H9 (cell line): ENCODE measurements at places on chromosomes 2 and 18. TPM values are rescaled to one million over a fixed set of nuclear protein-coding genes. Genes with fewer than 3 reads are reported as not detected.

- no peak for DNase-seq
These were observed at the start of gene LYG2 for GRCh38 chr2:99255491-99256318. Gene LYG2 (minus strand): TSS chr2:99255666. CDS start chr2:99254260, 1,406 bp downstream.

CCDC148 gene
- 1.1 and 1.5 TPM in 2 replicates for total RNA-seq

CHAC2 gene
- total RNA-seq = 10.7 and 11.3 TPM in 2 replicates

TTN gene
- 0.59 and 0.70 TPM in 2 replicates for total RNA-seq

DNA sequence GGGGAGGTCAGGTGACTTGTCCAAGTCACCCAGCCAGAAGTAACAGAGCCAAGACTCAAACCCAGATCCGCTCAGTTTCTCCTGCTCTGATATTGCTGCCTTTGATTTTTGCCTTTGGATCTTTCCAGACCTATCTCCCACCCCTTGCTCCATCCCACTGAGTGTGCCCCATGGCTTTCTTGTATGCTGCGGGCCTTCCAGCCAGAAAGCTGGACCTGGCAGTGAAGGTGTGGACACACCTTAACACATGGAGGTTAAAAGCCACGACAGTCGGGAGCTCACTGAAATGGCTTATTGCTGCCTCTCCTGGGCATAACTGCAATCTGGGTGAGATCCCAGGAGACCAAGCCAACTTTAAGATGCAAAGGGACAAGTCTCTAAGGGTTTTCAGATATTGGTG is 86.7 kb downstream of the LONRF2 start:
- DNase-seq = no peak

- no peak for DNase-seq
These were observed 705.1 kb upstream of the GCFC2 start for GRCh38 chr2:76415821-76416220.

DNA sequence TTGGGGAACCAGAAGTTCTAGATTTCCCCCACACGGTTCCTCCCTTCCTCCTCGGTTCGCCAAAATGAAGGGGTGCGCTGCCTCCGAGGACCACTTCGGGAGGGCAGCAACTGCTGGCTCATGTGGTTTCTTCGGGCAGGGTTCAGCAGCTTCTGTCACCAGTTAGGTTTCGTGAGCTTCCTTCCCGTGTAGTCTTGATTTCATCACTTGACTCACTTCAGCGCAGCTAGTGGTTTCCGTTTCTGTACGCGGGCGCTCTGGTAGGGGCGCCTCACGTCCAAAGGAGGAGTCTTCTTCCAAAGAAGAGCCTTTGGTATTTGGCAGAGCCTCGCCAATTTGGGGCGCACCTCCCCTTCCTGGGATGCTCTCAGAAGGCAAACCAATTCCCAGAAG is 485 bp upstream of the GALNT3 start:
- peak; percentile 65 for DNase-seq

ALPP gene
- 0.15 and 0.20 TPM in 2 replicates for total RNA-seq

DNA sequence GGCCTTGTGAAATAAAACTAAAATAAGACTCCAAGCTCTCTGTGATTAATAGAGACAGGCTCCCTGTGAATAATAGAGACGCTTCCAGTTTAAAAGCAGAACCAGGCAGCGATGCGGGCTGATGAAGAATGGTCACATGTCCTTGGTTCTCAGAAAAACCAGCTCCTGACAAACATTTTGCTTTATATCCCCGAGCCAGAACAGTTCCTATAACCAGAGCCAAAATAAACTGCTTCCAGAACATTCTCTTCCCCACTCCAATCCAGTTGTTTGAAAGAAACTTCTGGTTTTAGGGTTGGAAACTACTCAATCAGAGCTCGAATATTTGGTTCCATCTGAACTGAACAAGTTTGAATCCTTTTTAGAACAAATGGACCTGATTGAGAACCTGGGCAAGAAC is 213.7 kb downstream of the TSN start:
- DNase-seq = no peak

GRCh38 chr2:78162202-78162601 is 640.0 kb upstream of the LRRTM4 start:
- DNase-seq = no peak

- DNase-seq = no peak
These were observed 258.3 kb upstream of the POU3F3 start for GRCh38 chr2:104595576-104595975.

GRCh38 chr18:11857177-11857887 is 6.1 kb downstream of the CHMP1B start:
- DNase-seq = peak; percentile 61

DNA sequence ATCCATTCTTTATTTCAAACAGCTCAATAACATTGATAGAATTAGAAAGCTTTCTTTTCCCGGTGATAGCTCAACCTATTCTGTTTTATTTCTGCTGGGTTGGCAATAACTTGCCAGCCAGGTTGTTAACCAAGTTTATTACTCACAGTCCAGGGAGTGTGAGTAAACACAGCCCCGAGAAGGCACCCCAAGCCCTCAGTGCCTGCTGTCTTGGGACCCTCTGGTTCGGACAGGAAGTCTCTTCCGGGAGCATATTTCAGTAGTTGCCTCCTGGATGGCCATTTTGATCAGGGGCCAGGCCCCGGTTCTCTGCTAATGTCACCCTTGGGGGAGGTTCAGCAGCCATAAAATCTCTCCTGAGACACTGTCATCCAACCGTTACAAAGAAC is 176.8 kb downstream of the INO80D start:
- no peak for DNase-seq

DNA sequence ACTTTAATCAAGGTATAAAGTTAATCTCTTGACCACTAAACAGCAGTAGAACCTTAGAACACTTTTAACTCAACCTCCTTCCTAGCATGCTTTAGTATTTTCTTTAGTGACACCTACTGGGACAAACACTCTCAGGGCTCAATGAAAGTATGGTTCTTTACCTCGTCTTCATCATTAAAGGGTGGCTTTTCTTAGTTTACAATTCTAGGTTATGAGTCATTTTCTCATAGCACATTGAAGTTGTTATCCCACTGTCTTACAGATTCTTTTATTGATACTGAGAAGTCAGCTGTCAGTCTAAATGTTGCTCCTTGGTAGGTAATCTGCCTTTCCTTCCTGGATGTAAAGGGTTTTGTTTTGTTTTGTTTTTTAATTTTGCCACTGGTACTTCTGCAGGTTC is 38.0 kb downstream of the SIGLEC15 start:
- DNase-seq = no peak
